Activated CD8-positive, alpha-beta memory T cell treated with anti-CD3 and anti-CD28 coated beads for 48 hours (primary cell): ENCODE measurements at places on chromosomes 2 and 18.

DNA sequence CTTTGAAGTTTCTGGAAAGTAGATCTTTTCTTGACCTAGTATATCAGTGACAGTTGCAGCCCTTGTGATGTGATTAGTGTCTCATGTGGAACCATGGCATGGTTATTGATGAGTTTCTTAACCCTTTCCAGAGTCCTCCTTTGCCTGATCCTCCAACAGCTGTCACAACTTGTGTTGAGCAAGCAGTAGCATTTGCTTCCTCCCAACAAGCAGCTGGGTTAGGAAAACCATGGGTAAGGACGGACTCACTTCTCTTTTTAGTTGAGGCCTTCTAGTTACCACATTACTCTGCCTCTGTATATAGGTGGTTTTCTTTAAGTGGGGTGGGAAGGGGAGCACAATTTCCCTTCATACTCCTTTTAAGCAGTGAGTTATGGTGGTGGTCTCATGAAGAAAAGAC, 96.3 kb downstream of the XRCC5 start:
- no peak for DNase-seq

DNA sequence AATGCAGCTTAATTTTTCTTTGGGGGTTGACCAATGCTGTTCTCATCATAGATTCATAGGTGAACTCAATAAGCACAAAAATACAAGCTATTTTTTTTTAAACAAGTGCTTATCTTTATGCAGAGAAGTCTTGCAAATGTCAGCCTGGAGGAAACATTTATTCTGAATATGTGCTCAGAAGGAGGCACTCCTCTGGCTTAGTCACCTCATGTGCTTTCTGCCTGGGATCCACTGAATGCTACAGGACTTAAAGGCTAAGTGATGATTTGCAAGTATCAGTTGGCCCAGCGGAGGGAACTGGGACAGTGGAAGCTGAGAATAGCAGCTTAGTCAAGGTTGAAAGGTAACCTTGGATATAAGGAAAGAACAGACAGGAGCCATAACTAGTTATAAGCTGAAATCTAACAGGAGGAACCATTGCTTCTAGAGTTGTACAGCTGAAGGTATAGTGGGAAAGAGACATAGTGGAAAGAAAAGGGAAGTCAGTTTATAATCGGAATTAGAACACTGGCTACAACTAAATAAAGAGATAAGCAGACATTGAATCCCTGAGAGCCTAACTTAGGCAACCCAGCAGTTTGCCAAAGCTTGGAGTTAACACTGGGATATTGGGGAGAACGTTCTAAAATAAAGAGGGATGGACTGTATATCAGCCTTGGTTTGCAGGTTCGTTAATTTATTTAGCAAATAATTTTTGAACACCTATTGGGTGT, 488.7 kb downstream of the SUCLG1 start:
- no peak for DNase-seq

DNA sequence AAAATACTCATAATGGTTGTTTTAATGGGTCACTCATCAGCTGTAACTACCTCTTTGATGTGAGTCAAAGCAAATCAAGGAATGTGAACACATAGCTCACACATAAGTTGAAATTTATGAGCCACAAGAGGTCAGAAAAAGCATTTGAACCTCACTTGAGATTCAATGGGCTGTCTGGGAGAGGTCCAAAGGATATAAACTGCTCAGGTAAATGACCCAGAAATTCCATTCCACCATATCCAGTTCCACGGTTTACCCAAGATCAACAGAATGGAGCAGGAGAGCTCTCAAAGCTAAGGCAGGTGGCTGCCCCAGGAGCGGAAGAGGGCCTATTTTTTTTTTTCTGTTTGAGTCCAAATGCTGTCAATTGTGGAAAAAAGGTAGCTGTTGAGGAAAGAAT, 464.1 kb downstream of the TNS1 start:
- no peak for DNase-seq

DNA sequence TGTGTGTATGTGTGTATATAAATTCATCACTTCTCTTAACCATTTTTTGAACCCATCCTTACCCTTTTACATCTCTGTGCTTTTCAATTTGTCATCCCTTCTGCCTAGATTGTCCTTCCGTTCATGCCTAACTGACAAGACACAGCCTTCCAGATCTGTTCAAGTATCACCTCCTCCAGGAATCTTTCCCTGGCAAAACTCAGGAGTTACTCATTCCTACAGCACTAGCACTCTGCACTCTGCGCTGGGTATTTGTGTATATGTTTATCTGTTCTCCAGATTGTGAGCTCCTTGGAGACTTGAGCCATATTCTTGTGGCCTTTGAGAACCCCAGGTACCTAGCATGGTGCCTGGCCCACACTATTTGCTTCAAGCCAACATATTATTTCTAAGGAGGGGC, 26.8 kb upstream of the ASXL2 start:
- DNase-seq, result no peak

DNA sequence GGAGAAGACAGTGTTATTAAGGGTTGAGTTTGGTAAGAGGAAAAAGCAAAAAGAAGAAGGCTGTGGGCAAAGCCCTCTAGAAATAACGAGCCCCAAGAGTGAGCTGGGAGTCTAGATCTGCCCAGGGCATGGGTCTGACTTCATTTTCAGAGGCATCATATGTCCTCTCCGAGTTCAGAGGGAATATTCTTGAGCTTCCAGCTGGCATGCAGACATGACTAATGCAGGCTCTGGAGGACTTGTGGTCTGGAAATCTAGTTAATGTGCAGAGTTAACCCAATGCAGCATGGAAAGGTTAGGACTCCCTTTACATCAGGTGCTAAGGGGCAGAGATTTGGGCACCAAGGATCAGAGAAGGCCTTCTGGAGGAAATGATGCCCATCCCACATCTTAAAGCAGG, 7.3 kb downstream of the ACMSD start:
- no peak for DNase-seq

GRCh38 chr2:98269274-98269673, 77.0 kb upstream of the CNGA3 start:
- DNase-seq, result no peak

DNA sequence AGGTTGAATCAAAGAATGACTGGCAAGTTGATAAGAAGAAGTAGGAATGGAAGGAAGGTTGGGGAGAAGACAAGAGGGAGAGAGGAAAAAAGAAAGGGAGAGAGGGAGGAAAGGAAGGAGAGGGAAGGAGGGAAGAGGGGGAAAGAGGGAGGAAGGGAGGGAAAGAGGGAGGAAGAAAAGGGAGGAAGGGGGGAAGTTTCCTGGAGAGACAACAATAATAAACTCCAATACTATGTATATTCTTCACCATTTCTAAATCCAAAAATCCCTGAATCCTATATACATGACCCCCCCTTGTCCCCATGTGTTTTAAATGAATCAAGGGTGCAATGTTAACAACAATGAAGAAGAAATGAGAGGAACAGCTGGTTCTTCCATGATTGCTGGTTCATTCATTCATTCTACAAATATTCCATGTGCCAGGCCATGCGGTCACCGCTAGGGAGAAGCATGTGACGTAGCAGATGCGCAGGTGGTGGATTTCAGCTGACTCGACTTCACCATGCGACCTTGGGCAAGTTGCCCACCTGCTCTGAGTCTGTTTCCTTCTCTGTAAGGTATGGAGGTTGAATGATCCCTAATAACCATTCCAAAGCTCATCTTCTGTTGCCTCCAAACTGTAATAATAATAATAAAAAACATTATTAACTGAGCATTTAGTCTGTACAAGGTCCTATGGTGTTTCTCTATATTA, 77.6 kb downstream of the EN1 start:
- DNase-seq, result no peak

DNA sequence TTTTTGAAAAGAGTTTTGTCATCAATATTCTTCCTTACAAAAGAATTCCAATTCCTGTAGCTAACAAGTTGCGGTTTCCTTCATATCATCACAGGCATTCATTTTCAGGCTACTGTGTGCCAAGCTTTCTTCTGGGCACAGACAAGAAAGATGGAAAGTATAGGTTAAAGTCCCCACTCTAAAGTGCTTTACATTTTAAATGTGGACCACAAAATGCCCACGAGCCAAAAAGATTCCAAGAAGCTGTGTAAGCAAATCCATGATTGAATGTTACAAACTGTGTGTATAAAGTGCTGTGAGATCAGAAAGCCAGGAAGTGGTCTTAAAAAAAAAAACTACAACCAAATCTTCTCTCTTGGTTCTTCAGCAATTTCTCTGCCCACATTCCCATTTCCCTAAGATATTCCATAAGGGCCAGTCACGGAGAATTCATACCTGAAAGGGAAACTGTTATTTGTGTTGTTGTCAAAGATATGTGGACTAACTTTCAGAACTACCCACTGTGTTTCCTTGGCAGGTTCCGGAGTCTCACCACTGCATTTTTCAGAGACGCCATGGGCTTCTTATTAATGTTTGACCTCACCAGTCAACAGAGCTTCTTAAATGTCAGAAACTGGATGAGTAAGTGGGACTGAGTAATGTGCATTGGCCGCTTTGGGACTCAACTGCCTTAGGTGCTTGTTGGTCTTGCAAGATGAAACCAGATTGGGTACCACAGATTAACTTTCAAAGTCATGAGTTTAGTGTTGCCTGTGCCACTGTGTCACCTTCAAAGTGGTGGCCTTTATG, 55.7 kb downstream of the RAB27B start:
- no peak for DNase-seq

GRCh38 chr2:159744363-159744762, 32.1 kb downstream of the MARCHF7 start:
- DNase-seq, result no peak

GRCh38 chr2:238100821-238101771, 956 bp downstream of the ESPNL start:
- no peak for DNase-seq

GRCh38 chr2:137228566-137228965, 463.2 kb downstream of the THSD7B start:
- DNase-seq, result no peak

DNA sequence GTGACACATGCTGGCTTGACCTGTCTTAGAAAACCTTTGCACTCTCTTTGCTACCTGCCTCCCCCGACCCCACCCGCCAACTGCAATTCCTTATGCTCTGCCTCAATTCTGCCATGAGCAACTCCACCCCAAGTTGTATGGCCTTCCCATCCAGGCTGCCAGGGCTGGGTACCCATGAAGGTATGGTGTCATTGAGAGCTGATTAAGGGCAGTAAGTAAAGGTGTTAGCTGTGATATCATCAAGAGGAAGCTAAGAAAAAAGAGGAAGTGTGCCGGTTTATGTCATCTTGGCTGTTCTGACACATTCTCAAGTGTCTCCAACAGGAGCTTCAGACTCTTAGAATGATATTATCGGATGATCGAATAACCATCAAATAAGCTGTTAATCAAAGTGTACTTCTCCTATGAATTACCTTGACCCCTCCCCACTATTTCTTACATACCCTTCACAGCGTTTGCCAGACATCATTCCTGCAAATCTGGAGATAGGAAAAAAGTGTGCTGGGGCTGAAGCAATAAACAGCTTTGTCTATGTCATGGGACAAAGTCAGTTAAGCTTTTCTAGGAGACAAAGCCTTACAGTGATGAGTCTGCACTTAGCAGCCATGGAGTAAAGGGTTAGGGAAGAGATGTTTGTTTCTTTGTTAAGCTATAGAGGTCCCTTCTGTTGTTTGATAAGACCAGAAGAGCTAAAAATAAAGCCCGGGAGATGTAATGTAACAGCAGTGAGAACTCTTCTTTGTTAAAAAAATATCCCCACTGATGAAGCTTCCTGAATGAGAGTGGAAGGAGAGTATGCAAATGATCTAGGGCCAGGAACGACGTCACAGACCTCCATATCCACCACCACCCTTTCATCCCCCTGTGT, 40.4 kb upstream of the SMAD2 start:
- DNase-seq, result no peak
